ENCODE measurements at places on chromosomes 6 and 20.

DNA sequence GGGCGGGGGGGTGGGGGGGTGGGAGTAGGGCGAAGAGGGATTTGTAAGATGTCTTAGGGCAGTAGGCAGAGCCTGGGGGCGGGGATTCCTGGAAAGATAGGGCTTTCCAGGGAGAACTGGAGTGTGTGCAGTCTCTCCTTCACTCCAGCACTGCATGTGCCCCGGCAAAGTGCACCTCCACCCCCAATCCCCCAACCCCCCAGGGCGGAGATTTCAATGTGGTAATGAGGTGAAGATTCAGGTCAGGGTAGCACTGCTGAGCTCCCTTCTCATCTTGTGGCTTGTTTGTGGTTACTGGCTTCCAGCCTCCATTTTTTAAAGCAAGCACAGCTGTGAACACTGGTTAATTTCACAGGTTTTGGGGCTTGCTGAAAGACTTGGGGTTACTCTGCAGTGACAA is 5.9 kb downstream of the TMEM239 start:
- DNase-seq, result no peak
- H3K27ac ChIP-seq, result no peak overlapping the region

- no peak overlapping the region for H3K27ac ChIP-seq
- H3K4me1 ChIP-seq, result peaks cover 5% of the 10 kb centered on the region
- H3K36me3 ChIP-seq, result no peaks in the 10 kb centered on the region
These were observed 5.8 kb downstream of the SGK1 start for GRCh38 chr6:134312038-134312660.

DNA sequence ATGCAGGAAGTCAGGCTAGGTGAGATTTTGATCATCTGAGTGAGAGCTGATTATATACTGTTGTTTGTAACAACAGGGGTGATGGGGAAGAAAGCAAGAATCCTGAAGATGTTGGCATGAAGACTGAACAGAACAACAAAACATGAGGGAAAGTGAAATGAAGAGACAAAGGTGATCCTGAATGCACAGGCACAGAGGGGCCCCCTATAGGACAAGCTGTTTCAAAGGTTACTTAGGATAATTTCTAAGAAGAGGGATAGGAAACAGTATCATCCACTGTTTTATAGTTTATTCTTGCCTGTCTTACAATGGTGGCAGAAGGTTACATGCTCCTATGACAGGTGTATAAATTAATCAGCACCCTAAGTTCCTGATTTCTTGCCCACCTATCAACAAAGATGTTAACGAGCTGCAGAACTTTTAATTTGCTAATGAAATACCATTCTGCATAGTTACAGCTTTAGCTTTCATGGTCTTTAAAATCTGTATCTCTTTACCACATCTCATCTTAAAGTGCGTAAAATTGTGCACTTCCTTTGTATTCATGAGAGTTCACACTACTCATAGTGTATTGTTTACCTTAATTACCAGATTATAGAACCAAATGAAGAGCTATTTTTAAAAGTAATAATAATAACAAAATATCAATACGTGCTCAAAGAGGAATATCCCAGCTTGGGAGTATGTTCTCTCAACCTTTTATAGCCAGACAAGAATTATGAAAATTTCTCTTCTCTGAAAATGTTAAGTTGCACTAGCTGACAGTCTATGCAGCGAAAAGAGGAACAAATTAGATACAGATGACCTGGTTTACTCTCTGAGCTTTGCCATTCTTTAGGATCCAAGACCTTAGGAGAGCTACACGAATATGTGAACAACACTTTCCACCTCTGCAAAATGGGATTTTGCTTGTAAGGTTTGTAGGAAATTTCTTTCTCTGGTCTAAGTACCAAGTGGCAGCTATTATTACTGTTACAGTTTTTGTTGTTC is 192.5 kb downstream of the EDN1 start:
- no peaks in the 10 kb centered on the region for H3K27me3 ChIP-seq
- H3K4me1 ChIP-seq, result no peaks in the 10 kb centered on the region
- H3K4me3 ChIP-seq, result no peak overlapping the region
- DNase-seq, result no peak
- H3K27ac ChIP-seq, result no peak overlapping the region

DNA sequence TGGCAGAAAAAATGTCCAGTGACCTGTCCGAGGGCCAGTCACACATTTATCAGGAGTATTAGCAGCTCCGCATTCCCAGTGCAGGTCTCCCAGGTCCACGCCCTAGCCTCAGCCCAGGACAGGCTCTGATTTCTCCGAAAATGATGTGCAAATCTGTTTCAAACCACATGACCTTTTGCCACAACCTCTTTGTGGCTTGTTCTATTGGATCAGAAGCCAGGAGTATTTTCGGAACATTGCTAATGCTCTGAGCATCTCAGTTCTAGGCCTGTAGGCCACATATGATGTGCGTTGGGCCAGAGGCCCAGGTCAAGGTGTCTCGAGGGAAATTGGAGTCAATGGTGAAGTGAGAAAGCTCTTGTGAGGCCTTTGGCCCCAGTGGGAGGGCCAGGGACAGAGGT is 40.4 kb downstream of the SNX5 start:
- no peaks in the 10 kb centered on the region for H3K27me3 ChIP-seq
- H3K4me3 ChIP-seq, result no peak overlapping the region
- H3K4me1 ChIP-seq, result no peaks in the 10 kb centered on the region
- no peak for DNase-seq
- H3K36me3 ChIP-seq, result peaks cover 2% of the 10 kb centered on the region

- H3K36me3 ChIP-seq, result peaks cover 3% of the 10 kb centered on the region
- H3K4me1 ChIP-seq, result no peaks in the 10 kb centered on the region
- DNase-seq, result no peak
- H3K27ac ChIP-seq, result no peak overlapping the region
- peaks cover 44% of the 10 kb centered on the region for H3K27me3 ChIP-seq
These were observed 7.3 kb upstream of the ULBP2 start for GRCh38 chr6:149934249-149935156.

- DNase-seq, result no peak
- H3K36me3 ChIP-seq, result no peaks in the 10 kb centered on the region
- no peaks in the 10 kb centered on the region for H3K4me1 ChIP-seq
- H3K27ac ChIP-seq, result no peak overlapping the region
These were observed 419.2 kb upstream of the SULF2 start for GRCh38 chr20:48204499-48204898.

DNA sequence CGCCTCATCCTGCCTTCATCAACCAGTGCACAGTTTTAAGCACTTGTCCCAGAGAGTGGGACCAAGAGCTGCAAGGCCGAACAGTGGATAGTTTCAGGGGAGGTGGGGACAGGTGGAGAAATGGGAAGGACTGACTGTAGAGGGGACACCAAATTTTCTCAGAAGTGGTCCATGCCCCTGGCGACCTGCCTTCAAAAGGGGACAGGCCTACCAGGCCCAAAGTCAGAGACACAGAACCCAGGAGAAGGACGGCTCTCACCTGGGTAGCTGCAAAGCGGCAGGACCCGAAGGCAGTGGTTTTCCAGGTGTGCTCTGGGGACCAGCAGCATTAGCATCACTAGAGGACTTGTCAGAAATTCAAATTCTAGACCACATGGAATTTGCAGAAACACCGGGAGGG is 5.8 kb downstream of the TFEB start:
- peak; percentile 38 for DNase-seq
- H3K4me1 ChIP-seq, result peaks cover 11% of the 10 kb centered on the region
- no peak overlapping the region for H3K27ac ChIP-seq
- H3K36me3 ChIP-seq, result no peaks in the 10 kb centered on the region
- no peaks in the 10 kb centered on the region for H3K27me3 ChIP-seq

DNA sequence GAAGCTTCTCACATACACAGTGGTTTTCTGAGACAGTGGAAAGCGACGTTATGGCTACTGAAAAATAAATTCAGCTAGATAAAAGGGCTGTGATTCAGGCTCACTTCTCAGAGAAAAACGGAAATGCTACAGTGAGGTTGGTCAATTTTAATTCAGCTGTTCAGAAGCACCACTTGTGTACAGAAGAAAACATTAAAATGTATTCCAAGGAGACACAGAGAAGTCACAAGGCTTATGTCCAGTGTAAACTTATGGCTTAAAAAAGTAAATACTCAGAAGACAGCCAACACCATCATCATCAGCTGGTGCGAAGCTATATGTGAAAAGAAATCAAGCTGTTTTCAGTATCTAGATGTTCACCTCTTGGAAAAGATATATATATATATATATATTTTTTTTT is 68.6 kb downstream of the ABHD12 start:
- H3K4me1 ChIP-seq, result peaks cover 6% of the 10 kb centered on the region
- H3K27me3 ChIP-seq, result no peaks in the 10 kb centered on the region
- H3K36me3 ChIP-seq, result peaks cover 20% of the 10 kb centered on the region
- H3K27ac ChIP-seq, result no peak overlapping the region
- H3K4me3 ChIP-seq, result no peak overlapping the region

DNA sequence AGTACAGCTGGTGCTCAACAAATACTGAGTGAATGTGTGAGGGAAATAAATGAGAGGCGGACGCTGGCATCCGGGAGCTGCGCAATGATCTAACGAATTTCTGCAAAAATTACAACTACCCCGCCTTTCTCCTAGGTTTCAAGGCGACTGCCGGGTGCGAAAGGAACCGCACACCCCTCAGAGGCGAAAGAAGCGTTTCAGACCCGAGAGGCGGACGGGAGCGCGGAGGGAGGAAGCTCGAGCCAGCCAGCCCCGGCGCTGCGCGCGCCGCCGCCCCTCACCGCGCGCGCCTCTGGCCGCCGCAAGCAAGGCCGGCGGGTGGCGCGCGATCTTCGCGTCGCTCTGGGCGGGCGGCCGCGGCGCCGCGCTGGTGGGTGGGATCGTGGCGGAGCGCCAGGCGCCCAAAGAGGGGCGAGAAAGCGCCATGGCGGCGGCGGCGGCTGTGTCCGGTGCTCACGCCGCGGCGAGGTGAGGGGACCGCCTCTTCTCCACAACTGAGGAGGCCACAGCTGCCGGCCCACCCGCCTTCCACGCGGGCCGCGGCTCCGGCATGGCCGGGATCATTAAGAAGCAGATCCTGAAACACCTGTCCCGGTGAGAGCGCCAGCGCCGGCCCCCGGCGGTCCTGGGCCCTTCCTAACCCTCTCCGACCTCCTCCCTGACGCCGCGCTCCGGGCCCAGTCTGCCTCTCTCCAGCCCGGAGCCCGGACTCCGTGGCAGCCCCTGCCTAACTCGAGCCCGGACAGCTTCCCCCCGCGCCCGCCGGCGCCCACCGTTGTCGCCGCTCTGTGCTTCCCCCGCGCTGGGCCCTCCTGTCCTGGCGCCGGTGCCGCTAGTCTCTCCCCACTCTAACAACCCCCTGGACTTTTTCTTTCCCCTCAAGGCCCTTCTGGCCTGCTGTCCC is at the start of gene BLTP3A:
Gene BLTP3A (plus strand): TSS at position 383 of the 904 bp plus-strand sequence. CDS start 168 bp downstream, at position 551.
- no peaks in the 10 kb centered on the region for H3K4me1 ChIP-seq
- peaks cover 3% of the 10 kb centered on the region for H3K36me3 ChIP-seq
- DNase-seq, result peak; percentile 68
- peak within 1 kb of the TSS; percentile 92 for H3K4me3 ChIP-seq

- peaks cover 18% of the 10 kb centered on the region for H3K27me3 ChIP-seq
- no peak for DNase-seq
- H3K4me3 ChIP-seq, result no peak overlapping the region
- H3K27ac ChIP-seq, result no peak overlapping the region
- H3K36me3 ChIP-seq, result no peaks in the 10 kb centered on the region
These were observed 8.5 kb upstream of the TBXT start for GRCh38 chr6:166176106-166176505.

DNA sequence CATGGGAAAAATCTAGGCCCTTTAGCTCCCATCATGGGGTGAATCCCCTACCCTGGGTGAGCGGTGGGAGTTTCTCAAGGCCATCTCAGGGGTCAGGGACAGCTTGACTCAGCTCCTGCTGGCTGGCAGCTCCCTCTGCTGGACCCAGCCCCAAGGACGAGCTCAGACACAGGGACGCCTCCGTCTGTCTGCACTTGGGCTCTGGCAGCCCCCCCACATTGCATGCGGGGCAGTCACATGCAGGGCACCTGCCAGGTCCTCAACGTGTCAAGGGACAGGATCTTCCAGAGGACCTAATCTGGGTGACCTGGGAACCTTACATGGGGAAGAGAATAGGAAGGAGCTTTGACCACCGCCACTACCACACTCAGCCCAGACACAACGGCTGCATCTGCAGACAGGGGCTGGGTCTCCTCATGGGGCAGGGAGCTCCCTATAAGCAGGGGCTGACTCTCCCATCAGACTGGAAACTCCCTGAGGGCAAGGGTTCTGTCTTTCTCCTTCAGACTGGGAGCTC is 173.4 kb downstream of the MRPL14 start:
- H3K27ac ChIP-seq, result no peak overlapping the region
- no peak overlapping the region for H3K4me3 ChIP-seq
- H3K36me3 ChIP-seq, result no peaks in the 10 kb centered on the region
- no peaks in the 10 kb centered on the region for H3K4me1 ChIP-seq
- H3K27me3 ChIP-seq, result no peaks in the 10 kb centered on the region
- DNase-seq, result peak; percentile 80

- H3K27me3 ChIP-seq, result no peaks in the 10 kb centered on the region
- H3K27ac ChIP-seq, result no peak overlapping the region
- peaks cover 7% of the 10 kb centered on the region for H3K4me1 ChIP-seq
- DNase-seq, result no peak
- no peaks in the 10 kb centered on the region for H3K36me3 ChIP-seq
- no peak overlapping the region for H3K4me3 ChIP-seq
These were observed 388.4 kb upstream of the JARID2 start for GRCh38 chr6:14857501-14857900.

DNA sequence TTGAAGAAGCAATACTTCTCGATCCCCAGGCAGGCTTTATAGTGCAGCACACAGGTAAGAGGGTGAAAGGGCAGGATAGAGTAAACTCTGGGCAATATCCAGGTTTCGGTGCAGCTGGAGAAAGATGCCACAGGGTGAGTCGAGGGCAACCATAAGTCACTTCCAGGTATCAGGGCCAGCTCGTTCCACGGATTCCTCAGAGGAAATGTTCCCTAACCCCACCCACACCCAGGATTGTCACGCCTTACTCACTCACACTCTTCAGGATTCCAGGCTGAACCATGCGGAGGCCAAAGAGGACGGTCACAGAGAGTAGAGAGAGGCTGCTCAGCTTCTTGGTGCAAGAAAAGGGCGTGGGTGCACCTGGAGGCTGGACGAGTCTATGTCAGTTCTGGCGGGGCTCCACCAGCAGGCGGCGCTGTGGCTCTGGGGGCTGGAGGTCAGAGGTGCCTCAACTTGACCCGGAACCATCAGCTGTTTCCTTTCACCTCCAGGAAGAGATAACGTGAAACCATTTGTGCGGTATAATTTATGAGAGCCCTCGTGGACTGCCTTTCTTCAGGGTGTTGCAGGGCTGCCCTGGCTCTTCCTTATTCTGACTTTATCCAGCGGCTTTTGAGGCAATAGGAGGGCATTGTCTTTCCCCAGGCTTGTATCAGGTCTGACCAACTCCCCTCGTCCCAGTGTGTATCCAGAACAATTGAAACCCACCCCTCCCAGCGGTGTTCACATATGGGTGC is 14.5 kb upstream of the WFDC12 start:
- H3K27ac ChIP-seq, result no peak overlapping the region
- H3K4me3 ChIP-seq, result no peak overlapping the region
- H3K4me1 ChIP-seq, result no peaks in the 10 kb centered on the region
- peak; percentile 84 for DNase-seq
- no peaks in the 10 kb centered on the region for H3K36me3 ChIP-seq

Measured in H9 (cell line).